ENCODE measurements at places on chromosomes 4 and X. TPM values are rescaled to one million over a fixed set of nuclear protein-coding genes. Genes with fewer than 3 reads are reported as not detected.

Gene CRMP1
- 357 TPM for total RNA-seq

Gene UGT2A3
- not detected for total RNA-seq

Gene NUDT10
- 25.2 TPM for total RNA-seq

Gene TAF1
- total RNA-seq = 40.7 TPM

Gene NAP1L3
- 62.7 TPM for total RNA-seq

Gene HPGDS
- 0.24 TPM for total RNA-seq

Gene ALAS2
- total RNA-seq = not detected

Gene KCNE5
- total RNA-seq = not detected

Gene HSFX2
- total RNA-seq = 0.31 TPM

- no peak for ATAC-seq
Measured at GRCh38 chrX:72308209-72308565, 2.5 kb upstream of the CITED1 start.

GRCh38 chr4:105181259-105181658 lies 34.6 kb downstream of the TET2 start:
- ATAC-seq = no peak

DNA sequence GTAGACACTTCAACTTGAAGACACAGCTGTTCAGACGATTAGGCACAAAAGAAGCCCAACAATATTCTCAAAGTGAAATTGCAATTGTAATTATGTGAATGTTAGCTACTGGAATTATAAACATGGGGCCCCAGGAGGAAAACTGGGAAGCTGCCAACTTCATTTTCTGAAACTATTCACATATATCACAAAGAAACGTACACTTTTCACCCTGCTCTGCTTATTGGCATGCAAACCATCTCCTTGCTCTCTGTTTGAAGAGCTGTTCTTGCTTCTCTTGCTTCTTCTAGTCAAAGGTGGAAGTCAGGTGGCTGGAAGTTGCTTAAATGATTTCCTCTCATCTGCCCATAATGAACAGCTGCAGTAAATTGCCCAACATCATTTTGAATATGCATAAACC lies 320.1 kb downstream of the CFAP299 start:
- peak; percentile 71 for ATAC-seq

DNA sequence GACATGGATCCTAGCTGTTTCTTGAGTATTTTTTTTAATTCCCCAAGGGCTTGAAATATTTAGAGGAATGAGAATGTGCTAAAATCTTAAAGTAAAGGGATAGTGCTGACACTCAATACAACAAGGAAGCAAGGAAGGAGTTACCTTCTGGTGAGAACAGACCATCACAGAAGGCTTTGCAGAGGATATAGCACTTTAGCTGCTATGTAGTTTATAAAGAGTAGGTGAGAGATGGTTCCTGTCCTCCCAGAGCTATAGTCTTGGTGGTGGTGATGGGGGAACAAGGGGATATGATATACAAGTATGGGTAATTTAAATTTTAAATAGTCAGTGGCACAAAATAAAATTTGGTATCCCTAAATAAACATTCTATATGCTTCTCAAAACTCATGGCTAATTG lies 47.6 kb downstream of the MTHFD2L start:
- ATAC-seq = no peak

DNA sequence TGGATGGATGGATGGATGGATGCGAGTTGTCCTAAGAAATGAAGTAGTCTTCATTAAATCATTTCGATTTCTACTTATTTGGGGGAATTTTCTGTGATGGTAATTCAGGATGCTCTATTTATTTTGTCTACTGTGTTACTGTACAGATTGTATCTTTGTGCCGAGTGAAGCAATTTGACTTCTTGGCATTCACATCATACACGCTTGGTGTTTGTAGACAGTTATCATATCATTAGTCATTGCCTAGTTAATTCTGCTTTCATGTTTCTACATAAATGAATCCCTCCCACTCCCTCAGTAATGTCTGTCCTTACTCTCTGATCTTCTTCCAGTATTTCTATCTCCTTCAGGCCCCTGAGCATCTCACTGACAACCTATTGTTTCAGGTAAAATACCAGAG lies 64.0 kb downstream of the RASGEF1B start:
- ATAC-seq = no peak

DNA sequence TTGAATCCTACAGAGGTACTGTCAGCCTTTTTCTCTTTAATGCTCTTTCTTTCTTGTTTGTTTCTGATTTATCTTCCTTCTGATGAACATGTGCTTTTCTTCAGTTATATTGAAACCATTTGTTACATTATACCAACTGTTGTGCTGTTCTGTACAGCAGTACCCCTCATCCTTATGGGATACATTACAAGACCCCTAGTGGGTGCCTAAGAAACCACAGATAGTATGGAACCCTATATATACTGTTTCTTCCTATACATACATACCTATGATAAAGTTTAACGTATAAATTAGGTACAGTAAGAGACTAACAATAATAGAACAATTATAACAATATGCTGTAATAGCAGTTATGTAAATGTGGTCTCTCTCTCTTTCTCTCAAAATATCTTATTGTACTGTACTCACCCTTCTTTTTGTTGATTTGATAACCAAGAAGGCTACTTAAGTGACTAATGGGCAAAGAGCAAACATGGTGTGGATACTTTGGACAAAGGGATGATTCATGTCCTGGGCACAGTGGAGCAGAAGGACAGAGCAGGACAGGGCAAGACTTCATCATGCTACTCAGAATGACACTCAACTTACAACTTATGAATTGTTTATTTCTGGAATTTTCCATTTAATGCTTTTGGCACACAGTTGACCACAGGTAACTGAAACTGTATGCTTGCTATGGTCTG lies 10.7 kb upstream of the YIPF7 start:
- peak; percentile 41 for ATAC-seq

- ATAC-seq = no peak
Measured at GRCh38 chrX:85851418-85851817, 195.9 kb downstream of the CHM start.

- ATAC-seq = no peak
Measured at GRCh38 chr4:90122355-90122748, 4.8 kb upstream of the CCSER1 start.

GRCh38 chr4:16516796-16517439 lies 290.6 kb upstream of the TAPT1 start:
- ATAC-seq = peak; percentile 97

DNA sequence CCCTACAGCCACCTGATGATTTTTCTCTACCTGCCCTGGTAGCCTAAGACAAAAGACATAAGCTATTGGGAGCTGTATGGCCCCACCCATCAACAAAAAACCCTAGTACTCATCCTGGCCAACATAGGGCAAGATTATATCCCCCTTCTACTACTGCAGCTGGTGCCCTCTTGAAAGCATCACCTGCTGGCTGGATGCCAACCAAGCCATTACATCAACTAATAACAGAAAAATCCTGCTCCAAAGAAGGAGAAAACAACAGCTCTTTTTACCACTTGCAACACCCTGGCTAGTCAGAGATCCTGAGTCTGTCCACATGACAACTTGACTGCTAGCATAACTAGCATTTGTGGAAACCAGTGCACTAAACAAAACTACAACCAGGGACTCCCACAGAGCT lies 43.6 kb upstream of the UPRT start:
- no peak for ATAC-seq

DNA sequence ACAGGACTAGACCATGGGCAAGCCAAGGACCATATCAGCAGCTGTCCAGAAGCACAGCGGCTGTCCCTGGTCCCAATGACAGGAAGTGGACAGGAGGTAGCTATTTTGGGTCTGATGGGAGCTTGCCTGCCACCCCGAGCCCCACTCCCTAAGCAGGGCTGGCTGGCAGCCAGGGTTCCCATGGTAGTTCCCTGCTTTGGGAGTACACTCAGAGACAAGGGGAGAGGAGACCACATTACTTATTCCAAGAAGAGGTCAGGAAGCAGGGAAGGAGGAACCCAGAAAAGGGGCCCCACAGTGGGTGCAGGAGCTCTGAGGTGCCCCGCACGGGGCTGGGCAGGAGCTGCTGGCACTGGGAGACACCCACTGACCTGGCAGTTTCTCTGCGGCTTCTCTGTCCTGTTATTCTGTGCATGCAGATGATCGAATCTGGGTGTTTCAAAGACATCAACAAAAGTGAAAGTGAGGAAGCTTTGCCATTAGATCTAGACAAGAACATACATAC lies 36.3 kb downstream of the HTT-AS start:
- no peak for ATAC-seq

DNA sequence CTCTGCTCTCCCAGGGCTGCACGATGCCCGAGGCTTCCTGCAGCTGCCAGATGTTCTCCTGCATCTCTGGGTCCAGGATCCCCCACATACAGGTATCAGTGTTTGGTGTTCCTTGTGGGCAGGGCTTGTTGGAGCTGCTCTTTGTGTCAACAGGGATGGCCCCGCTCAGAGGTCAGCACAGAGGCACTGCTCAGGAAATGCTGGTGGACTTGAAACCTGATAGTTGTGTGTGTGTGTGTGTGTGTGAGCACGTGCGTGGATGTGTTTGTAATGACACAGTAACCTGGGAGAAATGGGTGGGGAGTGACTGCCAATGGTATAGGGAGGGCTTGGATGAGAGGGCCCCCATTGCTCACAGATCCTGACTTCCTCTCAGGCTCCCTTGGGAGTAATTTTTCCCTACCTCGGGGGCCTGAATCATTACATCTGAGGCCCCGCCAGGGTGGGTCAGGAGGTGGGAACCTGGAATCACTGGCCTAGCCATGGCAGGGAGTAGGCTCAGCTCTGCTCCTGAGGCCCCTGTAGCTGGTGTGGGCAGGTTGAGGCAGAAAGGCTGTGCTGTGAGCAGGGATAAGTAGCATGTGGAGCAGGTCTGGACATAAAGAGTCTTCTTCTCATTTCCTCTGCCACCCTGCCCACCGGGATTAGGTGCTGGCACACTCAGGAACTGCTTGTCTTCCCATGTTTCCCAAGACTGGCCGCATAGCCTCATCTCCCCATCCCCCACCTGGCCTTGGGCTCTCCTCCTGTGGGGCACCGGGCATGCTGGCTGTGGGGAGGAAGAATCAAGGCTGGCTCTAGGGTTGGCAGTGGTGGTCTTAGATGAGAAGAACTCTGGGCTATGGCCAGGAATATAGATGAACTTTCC lies 2.5 kb upstream of the EFNB1 start:
- ATAC-seq = no peak

GRCh38 chr4:33381816-33382215 lies 2661.6 kb downstream of the PCDH7 start:
- ATAC-seq = no peak

- ATAC-seq = no peak
Measured at GRCh38 chrX:140503238-140503601, 1.6 kb downstream of the SOX3 start.

DNA sequence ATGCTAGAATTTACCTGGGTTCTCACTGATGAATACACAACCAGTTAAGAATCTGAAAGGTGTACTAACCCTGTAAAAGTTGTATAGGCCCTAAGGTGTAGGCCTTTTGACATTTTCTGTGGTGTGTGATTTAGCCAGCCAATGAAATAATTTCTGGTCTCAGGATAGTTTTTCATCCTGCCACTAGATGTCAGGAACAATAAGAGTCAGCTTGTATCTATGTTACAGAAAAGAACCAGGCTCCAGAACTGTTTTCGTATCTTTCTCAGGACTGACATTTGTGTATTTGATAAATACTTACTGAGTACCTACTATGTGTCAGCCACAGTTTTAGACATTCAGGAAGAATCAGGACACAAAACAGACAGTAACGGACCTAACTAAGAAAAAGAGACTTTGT lies 673.6 kb upstream of the TENM3 start:
- no peak for ATAC-seq

- peak; percentile 55 for ATAC-seq
Measured at GRCh38 chr4:95124906-95125504, 367.2 kb downstream of the BMPR1B start.

DNA sequence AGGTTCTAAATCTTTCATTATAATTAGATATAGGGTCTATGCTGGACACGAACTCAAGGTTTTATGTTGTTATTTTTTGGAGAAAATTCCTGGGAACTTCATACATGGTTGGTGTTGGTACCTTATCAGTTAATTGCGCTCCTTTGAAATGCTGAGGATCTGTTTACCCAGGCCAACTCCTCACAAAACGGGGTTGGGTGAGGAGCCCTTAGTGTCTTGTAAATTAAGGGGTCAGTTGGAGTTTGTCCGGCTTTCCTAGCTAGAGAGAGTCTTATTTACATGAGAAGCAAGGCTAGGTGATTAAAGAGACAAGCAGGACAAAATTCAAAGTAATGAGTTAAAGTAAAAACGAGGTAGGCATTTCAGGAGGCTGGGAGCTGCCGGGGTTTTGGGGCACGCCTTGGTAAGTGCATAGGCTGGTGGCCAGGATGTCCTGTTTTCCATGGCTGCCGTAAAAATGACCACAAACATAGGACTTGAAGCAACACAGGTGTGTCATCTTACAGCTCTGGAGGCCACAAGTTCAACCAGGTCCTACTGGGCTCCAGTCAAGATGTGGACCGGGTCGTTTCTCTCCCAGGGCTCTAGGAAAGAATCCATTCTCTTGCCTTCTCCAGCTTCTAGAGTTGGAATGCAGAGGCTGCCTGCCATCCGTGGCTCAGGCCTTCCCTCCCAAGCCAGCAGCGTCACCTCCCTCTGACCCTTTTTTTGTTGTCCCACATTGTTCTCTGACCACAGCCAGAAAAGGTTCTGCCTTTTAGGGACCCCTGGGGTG lies 19.8 kb downstream of the PSAPL1 start:
- ATAC-seq = no peak

- no peak for ATAC-seq
Measured at GRCh38 chr4:158863296-158863695, 94.5 kb downstream of the FNIP2 start.

GRCh38 chr4:84887824-84888223 lies 78.7 kb downstream of the WDFY3 start:
- no peak for ATAC-seq
